ENCODE measurements at places on chromosomes 2 and 18.

DNA sequence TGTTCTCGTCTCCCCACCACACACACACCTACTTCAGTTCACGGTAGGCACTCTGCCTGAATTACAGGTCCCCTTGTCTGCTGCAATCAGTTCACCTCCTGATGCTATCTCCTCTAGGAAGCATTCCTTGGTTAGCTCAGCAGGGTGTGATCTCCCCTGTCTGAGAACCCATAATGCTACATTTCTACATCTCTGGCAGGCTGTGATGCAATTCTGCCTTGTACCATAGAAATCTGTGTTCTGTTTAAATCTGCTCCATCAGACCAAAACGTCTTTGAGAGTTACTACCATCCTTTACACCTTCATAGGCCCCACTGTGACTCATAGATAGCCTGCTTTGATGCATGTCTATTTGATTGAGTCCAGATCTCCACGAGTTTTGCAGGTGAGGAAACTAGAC lies 103.9 kb downstream of the TTC32 start:
- no peaks in the 10 kb centered on the region for H3K4me1 ChIP-seq
- H3K36me3 ChIP-seq, result no peaks in the 10 kb centered on the region
- H3K4me3 ChIP-seq, result no peak overlapping the region
- no peak overlapping the region for H3K27ac ChIP-seq
- no peak for DNase-seq
- H3K27me3 ChIP-seq, result no peaks in the 10 kb centered on the region

DNA sequence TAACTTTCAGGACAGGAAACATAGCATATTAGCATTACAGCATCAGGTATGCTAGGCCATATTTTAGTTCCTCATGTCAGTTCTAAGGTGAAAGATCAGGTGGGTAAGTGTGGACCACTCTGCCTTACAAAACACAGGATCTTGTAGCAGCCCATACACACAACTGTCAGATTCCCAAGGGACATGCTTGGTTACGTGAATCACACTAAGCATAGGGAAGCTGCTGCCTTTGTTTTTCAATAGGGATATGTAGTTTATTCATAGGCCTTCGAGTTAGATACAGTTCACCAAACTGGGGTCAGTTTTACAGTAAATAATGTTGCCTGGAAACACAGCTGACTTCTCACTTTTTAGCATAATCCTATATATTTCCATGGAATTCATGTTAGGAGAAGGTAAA lies 116.1 kb upstream of the OTX1 start:
- H3K4me3 ChIP-seq, result no peak overlapping the region
- no peak overlapping the region for H3K27ac ChIP-seq
- DNase-seq, result no peak
- H3K4me1 ChIP-seq, result no peaks in the 10 kb centered on the region
- no peaks in the 10 kb centered on the region for H3K36me3 ChIP-seq

GRCh38 chr18:66210875-66211274 lies 393.0 kb downstream of the CDH19 start:
- H3K27me3 ChIP-seq, result no peaks in the 10 kb centered on the region
- H3K36me3 ChIP-seq, result no peaks in the 10 kb centered on the region
- no peak overlapping the region for H3K27ac ChIP-seq
- no peak overlapping the region for H3K4me3 ChIP-seq
- no peak for DNase-seq

- H3K36me3 ChIP-seq, result no peaks in the 10 kb centered on the region
- no peak for DNase-seq
- H3K4me1 ChIP-seq, result no peaks in the 10 kb centered on the region
- H3K4me3 ChIP-seq, result no peak overlapping the region
- H3K27ac ChIP-seq, result no peak overlapping the region
- H3K27me3 ChIP-seq, result no peaks in the 10 kb centered on the region
Measured at GRCh38 chr18:74289137-74289536, 2.6 kb downstream of the CYB5A start.

DNA sequence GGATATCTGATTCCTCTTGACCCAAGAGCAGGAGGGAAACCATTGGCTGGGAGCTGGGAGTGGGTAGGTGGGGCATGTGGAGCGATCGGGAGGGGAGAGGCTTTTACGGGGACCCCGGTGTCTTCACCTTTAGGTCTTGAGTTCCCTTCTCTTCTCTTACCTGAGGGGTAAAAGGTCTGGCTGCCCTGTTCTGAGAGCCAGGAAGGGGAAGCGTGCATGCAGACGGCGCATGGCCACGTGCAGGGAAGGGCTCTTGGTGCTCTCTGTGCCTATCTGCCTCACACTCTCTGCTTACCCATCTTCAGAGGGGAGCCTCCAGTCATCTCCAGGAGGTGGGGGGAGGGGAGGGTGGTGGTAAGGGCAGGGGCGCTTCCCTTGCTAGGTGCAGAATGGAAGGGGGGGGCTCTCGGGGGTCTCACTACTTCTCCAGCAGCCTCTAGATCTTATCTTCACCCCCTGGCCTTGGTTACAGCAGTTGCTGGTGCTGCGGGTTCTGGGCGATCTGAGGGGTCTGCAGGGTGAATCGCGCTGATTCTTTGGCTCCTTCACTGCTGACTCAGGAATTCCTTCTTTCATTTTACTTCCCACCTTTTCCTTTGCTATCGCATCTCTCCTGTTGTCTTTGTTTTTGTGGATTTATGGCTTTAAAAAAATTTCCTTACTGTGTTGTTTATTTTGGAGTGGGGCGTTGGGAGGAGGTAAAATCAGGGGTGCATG lies 225.8 kb upstream of the HS6ST1 start:
- no peak overlapping the region for H3K27ac ChIP-seq
- DNase-seq, result no peak
- H3K36me3 ChIP-seq, result no peaks in the 10 kb centered on the region
- no peak overlapping the region for H3K4me3 ChIP-seq

DNA sequence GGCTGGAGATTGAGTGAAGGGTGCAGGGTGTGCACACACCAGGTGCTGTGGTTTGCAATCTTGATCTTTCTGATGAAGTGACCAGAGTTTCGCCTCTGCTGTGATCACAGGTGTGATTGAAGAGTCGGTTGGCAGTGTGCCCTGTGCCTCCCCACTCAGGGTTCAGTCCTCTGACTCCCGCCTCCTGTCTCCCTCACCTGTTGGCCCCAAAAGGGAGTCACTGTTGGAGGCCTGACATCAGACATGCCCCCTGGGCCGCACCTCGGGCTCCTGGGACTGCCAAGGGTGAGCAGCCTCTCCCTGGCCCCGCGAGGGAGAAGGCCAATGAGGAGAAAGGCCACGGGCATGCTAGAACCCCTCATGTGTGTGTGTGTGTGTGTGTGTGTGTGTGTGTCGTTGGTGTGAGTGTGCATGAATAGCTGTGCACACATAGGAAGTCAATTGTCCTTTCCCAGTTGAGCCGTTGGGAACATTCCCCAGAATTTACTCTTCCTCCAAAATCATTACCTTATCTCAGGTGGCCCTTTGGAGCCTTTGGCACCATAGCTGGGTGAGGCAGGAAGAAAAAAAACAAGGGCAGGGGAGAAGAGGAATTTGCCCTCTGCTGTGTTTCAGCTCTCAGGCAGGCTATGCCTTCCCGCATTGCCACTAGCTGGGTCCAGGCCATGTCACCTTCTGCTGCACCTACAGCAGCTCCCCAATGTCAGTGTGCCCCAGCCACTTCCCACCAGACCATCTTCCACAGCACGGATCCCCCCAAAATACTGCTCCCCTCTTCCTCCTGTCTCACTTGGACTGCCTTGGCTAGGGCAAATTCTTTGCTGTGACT lies 78.1 kb upstream of the LAPTM4A start:
- no peaks in the 10 kb centered on the region for H3K4me1 ChIP-seq
- H3K4me3 ChIP-seq, result no peak overlapping the region
- H3K27me3 ChIP-seq, result peaks cover 5% of the 10 kb centered on the region

GRCh38 chr2:50215736-50216135 lies 816.2 kb downstream of the NRXN1 start:
- no peak overlapping the region for H3K27ac ChIP-seq
- no peak for DNase-seq
- no peaks in the 10 kb centered on the region for H3K36me3 ChIP-seq
- H3K27me3 ChIP-seq, result no peaks in the 10 kb centered on the region
- H3K4me1 ChIP-seq, result no peaks in the 10 kb centered on the region

DNA sequence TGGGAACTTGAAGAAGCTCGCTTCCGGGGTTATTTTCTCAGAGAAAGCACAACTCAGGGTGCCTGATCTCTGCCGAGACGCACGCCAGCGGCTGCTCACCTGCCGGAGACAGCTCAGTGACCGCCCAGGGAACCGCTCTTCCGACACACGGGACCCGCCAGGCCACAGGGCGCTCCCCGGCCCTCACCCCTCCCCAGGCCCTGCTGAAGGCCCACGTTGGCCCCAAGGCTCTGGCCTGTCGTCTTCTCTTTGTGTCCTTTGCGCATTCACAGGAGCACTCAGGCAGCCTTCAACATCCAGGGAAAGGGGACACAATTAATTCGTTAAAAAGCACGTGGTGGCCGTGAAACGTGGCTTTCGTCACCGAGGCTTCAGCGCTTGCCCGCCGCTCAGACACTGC lies 276.3 kb upstream of the SALL3 start:
- H3K4me3 ChIP-seq, result no peak overlapping the region
- no peaks in the 10 kb centered on the region for H3K27me3 ChIP-seq
- no peak overlapping the region for H3K27ac ChIP-seq
- DNase-seq, result no peak

DNA sequence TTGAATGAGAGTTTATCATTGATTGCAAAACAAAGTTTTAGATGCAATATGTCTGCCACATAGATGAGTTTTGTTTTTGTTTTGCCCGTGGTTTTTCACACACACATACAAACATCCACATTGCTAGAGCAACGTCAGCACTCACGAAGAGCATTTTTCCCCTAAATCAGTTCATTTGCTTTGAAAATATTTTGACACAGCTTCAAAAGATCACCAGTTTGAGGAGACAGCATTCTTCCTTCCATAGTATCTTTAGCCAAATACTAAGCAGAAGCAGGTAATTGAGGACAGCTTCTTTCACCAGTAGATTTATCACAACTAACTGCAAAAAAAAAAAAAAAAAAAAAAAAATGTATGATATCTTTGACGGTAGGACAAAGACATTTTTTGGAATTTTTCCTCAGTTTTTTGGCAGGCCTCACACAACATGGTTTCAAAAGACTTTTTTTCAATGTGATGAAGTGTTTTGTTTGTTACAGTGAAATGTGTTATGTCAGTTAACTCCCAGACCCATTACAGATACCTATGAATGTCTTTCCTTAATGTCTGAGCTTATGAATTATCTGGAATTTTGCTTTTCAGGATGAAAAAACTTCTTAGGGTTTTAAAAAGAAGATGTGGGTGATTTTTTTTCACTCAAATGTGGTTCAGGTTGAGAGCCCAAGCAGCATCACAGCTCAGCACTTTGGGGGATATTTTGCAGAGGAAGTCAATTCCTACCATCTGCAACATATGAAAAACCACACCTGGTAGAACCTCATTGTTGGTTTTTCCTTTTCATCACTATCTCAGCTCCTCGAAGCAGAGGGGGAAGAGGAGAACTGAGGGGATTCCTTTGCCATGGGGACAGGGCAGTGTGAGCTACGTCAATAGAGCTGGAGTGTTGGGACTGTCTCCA lies 31.6 kb downstream of the AOX1 start:
- no peaks in the 10 kb centered on the region for H3K27me3 ChIP-seq
- H3K36me3 ChIP-seq, result no peaks in the 10 kb centered on the region
- peaks cover 2% of the 10 kb centered on the region for H3K4me1 ChIP-seq
- no peak overlapping the region for H3K4me3 ChIP-seq
- H3K27ac ChIP-seq, result no peak overlapping the region
- DNase-seq, result no peak

GRCh38 chr2:227509076-227509475 lies 37.1 kb downstream of the AGFG1 start:
- DNase-seq, result no peak
- H3K27me3 ChIP-seq, result no peaks in the 10 kb centered on the region

GRCh38 chr2:20381457-20381856 lies 30.8 kb upstream of the PUM2 start:
- H3K4me1 ChIP-seq, result no peaks in the 10 kb centered on the region
- H3K27me3 ChIP-seq, result no peaks in the 10 kb centered on the region
- H3K27ac ChIP-seq, result peak overlapping the region; percentile 59
- DNase-seq, result no peak
- no peak overlapping the region for H3K4me3 ChIP-seq

DNA sequence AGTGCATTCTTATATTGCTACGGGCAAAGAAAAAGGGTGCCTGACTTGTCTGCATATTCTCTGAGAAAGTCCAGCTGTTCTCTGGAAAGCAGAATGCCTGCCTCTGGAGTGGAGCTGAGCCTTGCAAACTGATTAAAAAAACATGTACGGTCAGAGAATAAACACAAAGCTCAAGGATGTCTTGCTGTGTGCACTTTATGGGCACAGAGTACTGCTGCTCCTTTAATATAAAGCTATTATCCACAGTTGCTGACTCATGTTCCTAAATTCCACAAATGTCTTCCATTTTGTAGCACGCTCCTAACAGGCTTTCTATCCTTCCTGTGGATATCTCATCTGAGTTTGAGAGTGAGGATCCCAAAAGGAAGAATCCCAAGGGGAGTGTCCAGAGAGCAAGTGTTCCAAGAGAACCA lies 229.0 kb downstream of the MREG start:
- peaks cover 4% of the 10 kb centered on the region for H3K4me1 ChIP-seq
- no peaks in the 10 kb centered on the region for H3K27me3 ChIP-seq
- no peak overlapping the region for H3K4me3 ChIP-seq

- H3K27ac ChIP-seq, result no peak overlapping the region
- H3K4me3 ChIP-seq, result no peak overlapping the region
- DNase-seq, result no peak
- no peaks in the 10 kb centered on the region for H3K27me3 ChIP-seq
Measured at GRCh38 chr2:9815844-9816279, 27.4 kb upstream of the TAF1B start.

DNA sequence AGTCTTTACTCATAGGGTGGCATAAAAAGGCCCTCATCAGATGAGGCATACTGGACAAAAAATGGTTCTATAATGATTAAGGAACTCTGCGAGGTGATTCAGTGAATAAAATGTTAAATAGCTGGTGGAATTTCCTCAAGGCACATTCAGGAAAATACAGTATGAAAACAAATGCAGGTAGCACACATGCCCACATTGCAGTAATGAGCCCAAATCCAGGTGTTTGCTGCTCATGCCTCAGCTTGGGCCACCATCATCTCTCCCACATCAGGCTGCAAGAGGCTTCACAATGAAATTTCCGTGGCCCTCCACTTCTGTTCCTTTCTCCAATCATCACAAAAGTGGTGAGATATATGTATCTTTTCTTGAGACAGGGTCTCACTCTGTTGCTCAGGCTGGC lies 298.3 kb downstream of the NBAS start:
- H3K36me3 ChIP-seq, result peaks cover 1% of the 10 kb centered on the region
- H3K27ac ChIP-seq, result no peak overlapping the region
- peaks cover 7% of the 10 kb centered on the region for H3K27me3 ChIP-seq
- no peak overlapping the region for H3K4me3 ChIP-seq
- DNase-seq, result no peak

DNA sequence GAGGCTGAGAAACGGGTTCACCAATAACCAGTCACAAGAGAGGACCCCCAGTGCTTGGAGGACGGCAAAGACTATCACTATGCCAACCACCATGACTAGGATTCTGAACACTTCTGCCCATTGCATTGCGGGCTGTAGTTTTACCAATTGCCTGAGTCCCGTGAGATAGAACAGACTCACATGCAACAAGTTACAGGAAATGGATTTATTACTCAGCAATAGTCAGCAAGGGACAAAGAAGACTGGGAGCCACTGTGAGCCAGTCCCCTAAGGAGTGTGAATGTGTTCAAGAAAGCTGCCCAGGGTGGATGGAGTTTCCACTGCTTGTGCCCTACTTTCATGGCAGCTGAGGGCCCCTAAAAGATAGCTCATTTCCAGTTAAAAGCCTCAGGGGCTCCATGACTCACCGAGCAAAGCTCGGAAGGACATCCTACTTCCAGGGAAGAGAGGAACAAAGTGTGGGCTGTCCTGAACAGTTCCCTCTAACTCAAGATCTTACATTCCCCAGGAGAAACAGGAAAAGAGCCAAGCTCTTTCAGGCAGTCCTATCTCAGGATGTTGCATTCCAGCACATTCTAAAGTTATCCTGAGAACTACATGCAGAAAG lies 54.4 kb downstream of the SLC4A3 start:
- no peak overlapping the region for H3K27ac ChIP-seq
- H3K4me1 ChIP-seq, result no peaks in the 10 kb centered on the region
- H3K27me3 ChIP-seq, result no peaks in the 10 kb centered on the region
- no peaks in the 10 kb centered on the region for H3K36me3 ChIP-seq
